ENCODE measurements at places on chromosomes 3 and 15.

- DNase-seq: no peak
Observed at GRCh38 chr15:75583701-75584100, 4.6 kb upstream of the PTPN9 start.

DNA sequence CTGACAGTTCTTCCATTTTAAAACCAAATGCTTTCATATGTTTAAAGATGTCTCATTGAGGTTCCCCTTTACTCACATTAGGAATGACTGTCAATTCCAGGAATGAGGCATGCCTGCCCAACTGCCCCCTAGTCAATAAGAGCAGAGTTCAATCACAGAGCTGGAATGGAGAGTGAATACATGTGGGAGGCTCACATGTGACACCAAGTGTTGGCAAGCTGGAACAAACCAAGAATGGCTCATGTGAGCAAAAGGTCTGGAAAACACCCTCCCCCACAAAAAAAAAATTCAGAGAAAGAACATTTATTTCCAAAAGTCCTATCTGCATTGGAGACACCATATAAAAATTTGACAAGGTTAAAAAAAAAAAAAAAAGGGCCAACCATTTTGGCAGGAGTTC is 3.7 kb downstream of the PBRM1 start:
- DNase-seq: peak; percentile 48

- DNase-seq: no peak
Observed at GRCh38 chr3:12054245-12054644, 50.1 kb downstream of the SYN2 start.

- DNase-seq: no peak
Observed at GRCh38 chr15:27683121-27683520, 416.0 kb downstream of the OCA2 start.

GRCh38 chr15:101406036-101406435 is 83.5 kb downstream of the PCSK6 start:
- DNase-seq: no peak

DNA sequence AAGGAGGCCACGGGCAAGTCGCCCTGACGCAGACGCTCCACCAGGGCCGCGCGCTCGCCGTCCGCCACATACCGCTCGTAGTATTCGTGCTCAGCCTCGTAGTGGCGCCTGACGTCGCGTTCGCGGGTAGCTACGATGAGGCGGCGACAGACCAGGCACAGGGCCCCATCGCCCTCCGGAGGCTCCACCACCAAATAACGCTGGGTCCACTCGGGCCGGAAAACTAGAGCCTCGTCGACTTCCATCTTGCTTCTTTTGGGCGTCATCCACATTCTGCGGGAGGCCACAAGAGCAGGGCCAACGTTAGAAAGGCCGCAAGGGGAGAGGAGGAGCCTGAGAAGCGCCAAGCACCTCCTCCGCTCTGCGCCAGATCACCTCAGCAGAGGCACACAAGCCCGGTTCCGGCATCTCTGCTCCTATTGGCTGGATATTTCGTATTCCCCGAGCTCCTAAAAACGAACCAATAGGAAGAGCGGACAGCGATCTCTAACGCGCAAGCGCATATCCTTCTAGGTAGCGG is at the start of gene EPM2AIP1:
EPM2AIP1 (minus strand) TSS at position 326 of the 520 bp plus-strand sequence; CDS start at position 272, 54 bp downstream.
- no peak for DNase-seq

GRCh38 chr15:47429376-47429775 is 287.9 kb upstream of the SEMA6D start:
- DNase-seq: no peak

DNA sequence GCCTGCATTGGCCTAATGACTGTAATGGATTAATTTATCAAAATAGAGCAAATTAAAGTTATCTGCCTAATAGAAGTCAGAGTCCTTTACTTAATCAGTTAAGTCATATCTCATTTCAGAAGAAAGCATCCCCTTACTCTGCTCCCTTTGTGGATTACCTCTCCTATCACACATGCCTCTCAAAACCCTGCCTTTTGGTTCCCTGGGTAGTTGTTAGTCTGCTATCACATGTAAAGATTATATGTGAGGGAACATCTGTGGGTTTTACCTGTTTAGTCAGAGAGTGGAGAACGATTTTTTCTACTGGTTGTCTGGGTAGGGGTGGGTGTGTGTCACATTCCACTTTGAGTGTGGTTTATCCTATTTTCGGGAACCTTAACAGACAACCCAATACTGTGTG is 16.4 kb downstream of the UBE2E2 start:
- DNase-seq: no peak

DNA sequence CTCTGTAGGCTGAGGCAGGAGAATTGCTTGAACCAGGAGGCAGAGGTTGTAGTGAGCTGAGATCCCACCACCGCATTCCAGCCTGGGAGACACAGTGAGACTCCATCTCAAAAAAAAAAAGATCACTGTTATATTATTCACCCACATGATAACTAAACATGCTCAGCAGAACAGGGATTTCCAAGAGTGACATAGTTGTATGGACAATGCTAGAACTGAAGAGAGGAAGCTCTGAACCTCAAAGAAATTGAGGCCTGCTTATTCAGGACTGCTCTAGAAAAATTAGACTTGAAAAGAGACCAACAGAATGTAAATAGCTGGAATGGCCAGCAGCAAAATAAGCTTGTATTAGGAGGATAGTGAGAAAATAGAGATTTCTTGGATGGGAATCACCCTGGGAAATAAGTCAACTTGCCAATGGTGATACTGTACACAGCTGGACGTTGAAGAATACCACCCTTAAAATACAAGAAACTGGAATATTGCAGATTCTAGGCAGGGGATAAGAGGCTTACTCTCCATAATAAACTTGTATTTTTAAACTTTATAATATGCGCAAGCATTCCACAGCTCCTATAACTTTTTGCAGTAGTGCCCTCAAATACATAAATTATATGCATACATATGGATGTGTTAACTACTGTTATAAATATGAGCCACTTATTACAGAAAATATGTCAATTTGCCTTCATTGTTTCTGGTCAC is 28.2 kb downstream of the PIK3CB start:
- no peak for DNase-seq

GRCh38 chr15:38687775-38688495 is 123.3 kb upstream of the RASGRP1 start:
- DNase-seq: no peak

DNA sequence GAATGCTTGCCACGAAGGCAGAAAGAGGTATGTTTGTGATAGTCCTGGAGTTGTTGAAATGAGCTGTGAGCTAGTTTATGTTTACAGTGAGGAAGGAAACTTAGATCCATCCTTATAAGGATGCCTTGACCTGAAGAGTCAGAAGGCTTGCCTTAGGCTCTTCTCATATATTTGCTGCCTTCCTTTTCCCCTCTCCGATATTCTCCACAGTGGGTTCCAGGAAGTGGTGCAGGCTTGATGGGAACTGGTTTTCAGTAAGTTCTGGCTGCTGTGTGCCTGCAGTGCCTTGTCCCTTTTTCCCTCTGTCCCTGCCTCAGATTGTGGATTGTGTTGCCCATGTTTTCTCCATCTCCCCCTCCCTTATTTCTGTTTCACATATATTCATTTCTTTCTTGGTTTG is 287.3 kb upstream of the UBE2E1 start:
- DNase-seq: no peak

DNA sequence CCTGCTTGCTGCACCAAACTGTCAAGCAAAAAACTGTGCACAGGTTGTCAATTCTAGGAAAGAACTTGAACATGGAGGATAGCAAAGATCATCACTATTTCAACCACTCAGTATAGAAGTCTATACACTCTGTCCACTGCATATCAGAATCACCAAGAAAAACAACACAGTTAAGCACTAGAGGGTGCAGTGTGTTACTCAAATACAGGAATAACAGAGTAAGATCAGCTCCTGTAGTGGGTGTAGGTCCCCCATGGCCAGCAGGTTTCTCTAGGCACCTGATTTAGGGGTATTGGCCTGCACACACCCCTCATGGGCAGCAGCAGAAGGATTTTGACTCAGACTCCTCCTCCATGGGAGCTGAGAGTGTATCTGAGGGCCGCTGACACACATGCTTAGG is 464.1 kb downstream of the EPHA6 start:
- DNase-seq: no peak

GRCh38 chr15:99185414-99186130 is 63.8 kb downstream of the TTC23 start:
- no peak for DNase-seq

- no peak for DNase-seq
Observed at GRCh38 chr15:49232236-49232806, 62.3 kb downstream of the GALK2 start.

DNA sequence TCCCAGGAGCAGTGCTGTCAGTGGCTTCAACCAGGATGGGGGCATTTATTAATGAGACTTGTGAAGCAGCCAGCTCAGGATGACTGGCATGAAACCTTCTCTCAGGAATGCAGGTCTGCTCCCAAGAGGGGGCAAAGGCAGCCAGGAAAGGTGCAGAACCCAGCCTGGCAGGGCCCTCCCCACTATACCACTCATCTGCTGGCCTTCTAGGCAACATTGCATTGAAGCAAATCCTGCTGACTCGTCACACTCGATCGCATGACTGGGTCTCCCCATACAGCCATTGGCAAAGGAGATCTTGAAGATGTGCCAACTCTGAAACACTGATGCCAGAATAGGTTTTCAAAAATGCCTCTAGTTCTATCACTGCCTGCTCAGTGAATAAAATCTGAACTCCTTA is 65.7 kb upstream of the CMTM7 start:
- no peak for DNase-seq

DNA sequence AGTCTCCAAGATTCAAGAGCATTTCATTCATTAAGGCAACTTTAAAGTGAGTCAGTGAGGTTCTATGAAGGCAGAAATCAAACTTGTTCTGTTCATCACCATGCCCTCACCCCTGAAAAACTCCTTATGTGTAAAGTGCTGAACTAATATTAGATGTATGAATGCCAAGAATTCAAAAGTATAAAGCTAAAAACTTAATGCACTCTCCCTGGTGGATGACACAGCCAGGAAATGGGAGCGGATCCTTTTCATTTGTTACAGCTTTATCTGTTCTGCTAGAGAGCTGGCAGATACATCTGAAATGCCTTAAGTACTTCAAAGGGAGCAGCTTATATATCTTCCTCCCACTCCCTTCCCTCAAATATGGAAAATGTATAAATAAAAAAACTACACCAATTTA is 8.2 kb downstream of the TXNRD3 start:
- no peak for DNase-seq

- no peak for DNase-seq
Observed at GRCh38 chr3:66073464-66074141, 34.9 kb upstream of the MAGI1 start.

DNA sequence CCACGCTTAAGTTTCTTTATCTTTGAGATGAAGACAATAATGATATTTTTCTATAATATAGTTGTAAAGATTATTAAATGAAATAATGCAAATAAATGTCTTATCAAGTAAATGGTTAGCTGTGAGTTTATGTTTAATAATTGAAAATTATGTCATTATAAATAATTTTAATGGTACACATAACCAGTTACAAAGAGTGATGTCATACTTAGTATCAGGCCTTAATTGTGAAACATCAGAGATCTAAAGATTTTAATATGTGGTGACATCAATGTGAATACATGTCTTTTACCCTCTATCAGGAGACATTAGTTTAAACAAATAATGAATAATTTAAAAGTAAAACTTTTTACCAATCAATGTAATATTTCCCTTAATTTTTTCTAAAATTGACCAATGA is 63.8 kb upstream of the P2RY1 start:
- DNase-seq: no peak

DNA sequence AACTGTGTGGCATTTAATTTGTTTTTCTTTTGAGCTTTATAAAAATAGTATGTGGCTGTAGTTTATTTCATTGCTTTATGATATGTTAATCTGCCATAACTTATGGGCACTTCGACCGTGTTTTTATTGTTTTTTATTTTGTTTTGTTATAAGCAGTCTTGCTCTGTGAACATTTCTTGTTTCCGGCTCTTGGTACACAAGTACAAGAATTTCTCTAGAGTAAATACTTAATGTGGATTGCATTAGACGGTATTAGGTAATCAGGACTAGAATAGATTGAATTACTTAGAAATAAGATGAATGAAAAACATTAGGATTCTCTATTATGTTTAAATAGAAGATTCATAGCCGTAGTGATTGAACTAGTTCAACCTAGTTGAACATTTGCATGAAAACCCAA is 2.1 kb downstream of the ZFAND6 start:
- DNase-seq: no peak

DNA sequence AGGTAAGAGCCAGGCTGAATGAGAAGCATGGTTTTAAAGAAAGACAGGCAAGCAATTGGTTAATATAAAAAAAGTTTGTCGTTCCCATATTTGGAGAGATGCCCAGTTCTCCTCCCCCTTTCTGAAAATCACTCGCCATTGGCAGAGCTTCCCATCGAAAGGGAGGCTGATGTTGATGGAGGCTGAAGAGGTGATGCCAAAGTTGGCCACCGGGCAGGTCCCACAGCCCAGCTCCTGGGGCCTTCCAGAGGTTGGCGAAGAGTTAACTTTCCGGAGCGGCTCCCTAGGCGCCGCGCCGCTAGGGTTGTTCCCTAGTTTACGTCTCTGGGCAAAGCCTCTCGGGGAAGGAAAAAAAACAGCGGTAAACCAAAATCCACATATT is 793 bp downstream of the PCOLCE2 start:
- DNase-seq: peak; percentile 11

DNA sequence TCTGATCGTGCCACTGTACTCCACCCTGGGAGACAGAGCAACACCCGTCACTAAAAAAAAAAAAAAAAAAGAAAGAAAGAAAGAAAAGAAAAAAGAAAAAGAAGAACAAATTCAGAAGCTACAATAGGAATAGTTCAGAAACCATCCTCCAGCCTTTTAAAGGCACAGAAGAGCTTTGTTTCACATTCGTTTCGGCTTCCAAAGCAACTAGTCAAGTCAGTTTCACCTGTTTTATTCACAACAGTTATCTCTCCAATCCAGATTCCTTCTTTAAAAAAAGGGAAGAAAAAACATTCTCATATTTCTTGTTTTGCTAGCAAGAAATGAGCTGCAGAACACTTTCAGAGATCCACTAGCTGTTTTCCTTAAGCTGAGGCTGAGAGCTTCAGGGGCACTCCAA is 767.7 kb upstream of the CFAP20DC start:
- DNase-seq: no peak

- DNase-seq: no peak
Observed at GRCh38 chr3:124361566-124361965, 368.7 kb upstream of the UMPS start.

DNA sequence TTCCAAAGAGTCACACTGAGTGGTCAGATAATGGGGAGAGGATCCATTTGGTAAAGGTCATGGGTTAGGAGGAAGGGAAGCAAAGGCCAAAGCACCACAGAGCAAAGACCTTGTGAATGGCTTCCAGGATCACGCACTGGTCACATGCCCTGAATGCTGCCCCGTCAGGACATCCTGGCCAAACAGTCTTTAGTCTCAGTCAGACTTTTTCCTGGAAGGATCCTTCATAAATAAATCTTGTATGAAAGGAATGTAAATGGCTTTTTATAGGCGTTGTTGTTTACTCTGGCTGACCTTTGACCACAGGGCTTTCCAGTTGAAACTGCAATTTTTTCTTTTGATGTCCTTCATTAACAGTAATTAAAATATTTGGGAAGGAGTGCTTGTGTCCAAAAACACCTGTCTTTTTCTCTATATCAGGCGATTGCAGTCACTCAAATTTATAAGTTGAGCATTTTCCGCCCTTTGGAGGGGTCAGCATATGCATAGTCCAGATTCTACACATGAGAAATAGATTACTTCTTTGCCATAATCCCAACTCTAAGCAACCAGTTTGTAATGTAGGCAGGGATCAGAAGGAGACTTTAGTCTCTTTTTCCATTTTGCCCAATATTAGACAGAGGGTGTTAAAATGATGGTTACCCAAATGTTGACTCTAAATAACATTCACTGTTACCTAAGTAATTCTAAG is 48.4 kb downstream of the CHAC1 start:
- DNase-seq: no peak

Measured in astrocyte of the cerebellum (primary cell).